ENCODE measurements at places on chromosomes 6 and 20. TPM values are rescaled to one million over a fixed set of nuclear protein-coding genes. Genes with fewer than 3 reads are reported as not detected.

The GSTA2 gene
- 0.36 TPM for polyA plus RNA-seq

The HLA-F gene
- 6.3 TPM for polyA plus RNA-seq

The B3GAT2 gene
- 1.3 TPM for polyA plus RNA-seq

The TMX4 gene
- 64.3 TPM for polyA plus RNA-seq

The SLC22A7 gene
- polyA plus RNA-seq, result 0.84 TPM

GRCh38 chr20:1926237-1926636 lies 31.0 kb downstream of the SIRPA start:
- no peak for DNase-seq

DNA sequence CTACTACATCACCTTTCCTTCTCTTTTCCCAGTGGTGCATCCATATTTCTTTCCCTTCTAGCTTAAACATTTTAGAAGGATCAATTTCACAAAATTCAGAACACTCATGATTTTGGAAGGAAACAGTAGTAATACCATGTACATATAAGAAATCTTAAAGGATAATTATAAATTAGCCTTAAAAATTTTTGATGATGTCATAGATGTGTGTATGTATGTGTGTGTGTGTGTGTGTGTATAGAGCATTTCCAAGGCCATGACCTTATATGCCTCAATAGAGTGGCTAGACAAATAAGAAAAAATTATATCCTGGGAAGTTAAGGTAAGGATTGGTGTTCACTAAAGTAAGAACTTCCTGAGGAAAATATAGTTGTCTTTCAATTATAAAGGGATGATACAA lies 24.1 kb upstream of the HS3ST5 start:
- no peak for DNase-seq

GRCh38 chr20:14415467-14415866 lies 78.1 kb upstream of the FLRT3 start:
- DNase-seq, result no peak

- peak; percentile 17 for DNase-seq
Observed at GRCh38 chr6:87029711-87030314, 65.1 kb downstream of the CGA start.

- peak; percentile 57 for DNase-seq
Observed at GRCh38 chr6:36724514-36725390, 27.1 kb downstream of the RAB44 start.

GRCh38 chr6:41023114-41023513 lies 15.9 kb downstream of the UNC5CL start:
- DNase-seq, result no peak

- DNase-seq, result no peak
Observed at GRCh38 chr6:108661982-108662381, 101.3 kb downstream of the FOXO3 start.

GRCh38 chr6:168376811-168377483 lies 57.4 kb upstream of the DACT2 start:
- DNase-seq, result no peak

- DNase-seq, result no peak
Observed at GRCh38 chr6:156313037-156313436, 464.1 kb upstream of the ARID1B start.

DNA sequence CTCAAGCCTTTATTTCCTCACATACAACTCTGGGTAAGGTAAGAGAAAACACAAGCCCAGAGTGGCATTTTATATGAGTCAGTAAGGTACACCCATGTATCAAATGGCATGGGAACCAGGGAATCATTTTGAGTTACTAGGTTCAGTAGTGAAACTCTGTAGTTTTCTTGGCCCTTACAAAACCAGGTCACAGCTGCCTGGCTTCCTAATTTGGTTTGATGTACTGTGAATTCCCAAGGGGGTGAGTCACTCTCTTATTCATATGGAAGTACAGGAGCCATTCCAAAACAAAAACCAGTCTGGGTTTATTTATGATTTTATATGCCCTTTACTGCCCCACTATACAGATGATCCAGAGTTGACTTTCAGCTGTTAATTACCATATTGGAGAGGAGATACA lies 70.7 kb downstream of the PDE7B start:
- DNase-seq, result peak; percentile 42

DNA sequence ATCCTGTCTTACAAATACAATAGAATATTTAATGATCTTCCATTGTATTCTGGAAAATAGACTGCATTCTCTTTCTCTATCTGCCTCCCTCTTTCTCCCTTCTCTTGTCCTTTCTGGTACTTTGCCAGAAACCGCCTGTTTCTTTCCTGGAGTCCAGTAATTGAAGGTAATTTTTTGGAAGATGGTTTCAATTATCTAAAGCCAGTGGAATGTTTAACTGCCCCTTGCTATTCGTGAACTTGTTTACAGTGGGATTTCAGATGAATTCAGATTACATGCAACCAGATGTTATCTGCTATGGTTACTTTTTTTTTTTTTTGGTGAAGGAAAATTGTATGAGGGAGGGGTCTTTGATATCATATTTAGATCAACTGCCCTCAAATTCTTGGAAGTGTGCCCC lies 655.5 kb upstream of the FLRT3 start:
- no peak for DNase-seq

DNA sequence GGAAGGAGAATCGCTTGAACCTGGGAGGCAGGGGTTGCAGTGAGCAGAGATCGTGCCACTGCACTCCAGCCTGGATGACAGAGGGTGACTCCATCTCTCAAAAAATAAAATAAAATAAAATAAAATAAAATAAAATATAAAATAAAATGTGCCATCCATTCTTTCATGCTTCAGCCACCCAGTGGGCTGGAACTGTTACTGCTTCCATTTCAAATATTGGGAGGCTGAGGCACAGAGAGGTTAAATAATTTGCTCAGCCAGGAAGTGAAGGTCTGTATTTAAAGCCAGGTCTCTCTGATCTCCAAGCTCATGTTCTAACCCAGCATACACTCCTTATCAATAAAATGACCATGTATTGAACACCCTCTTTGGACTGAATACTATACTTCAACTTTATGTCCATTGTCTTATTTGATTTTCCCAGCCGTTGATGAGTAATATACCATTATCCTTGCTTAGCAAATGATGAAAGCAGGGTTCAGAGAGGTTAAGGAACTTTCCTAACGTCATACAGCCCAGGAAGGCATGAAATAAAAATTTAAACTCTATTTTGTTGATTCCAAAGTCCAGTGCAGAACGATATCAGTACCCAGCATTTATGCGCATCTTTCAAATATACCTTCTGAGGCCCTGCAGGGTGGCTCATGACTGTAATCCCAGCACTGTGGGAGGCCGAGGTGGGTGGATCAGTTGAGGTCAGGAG lies 25.8 kb upstream of the SLC9A8 start:
- DNase-seq, result no peak
